Effector memory CD8-positive, alpha-beta T cell (primary cell): ENCODE measurements at places on chromosomes 3 and 15.

GRCh38 chr15:93080451-93080850 is 8.6 kb downstream of the RGMA start:
- DNase-seq = no peak

- no peak for DNase-seq
Observed at GRCh38 chr3:195212749-195213375, 58.1 kb downstream of the XXYLT1 start.

DNA sequence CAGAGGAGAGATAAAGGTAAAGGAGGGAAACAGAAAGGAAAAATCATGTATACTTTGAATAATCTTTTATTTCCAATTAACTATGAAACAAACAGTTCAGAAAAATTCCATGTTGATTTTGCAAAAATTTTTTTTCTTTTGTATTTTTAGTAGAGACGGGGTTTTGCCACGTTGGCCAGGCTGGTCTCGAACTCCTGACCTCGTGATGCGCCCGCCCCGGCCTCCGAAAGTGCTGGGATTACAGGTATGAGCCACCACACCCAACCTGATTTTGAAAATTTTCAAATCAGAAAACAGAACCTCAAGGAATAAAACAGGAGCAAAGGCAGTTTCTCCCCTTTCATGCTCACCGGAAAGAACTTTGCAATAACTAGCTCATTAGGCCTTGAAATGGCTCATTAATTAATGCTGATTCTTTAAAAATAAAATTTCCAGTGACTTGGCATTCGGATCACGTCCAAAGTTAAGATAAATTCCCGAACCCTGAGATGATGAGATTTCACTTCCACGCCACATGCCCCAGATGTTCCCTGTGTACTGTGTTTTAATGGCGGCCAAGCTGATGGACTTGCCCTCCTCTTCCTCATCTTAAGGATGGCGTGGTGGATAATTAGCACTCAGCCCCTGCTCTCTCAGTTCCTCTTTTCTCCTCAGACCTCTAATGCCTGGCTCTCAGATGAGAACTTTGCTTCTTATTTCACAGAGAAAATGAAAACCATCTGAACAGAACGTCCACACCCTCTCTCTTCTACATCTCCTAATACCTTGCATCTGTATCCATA is 10.8 kb downstream of the BCL2L10 start:
- no peak for DNase-seq

GRCh38 chr3:193400304-193400703 is 21.8 kb upstream of the ATP13A5 start:
- DNase-seq = no peak

DNA sequence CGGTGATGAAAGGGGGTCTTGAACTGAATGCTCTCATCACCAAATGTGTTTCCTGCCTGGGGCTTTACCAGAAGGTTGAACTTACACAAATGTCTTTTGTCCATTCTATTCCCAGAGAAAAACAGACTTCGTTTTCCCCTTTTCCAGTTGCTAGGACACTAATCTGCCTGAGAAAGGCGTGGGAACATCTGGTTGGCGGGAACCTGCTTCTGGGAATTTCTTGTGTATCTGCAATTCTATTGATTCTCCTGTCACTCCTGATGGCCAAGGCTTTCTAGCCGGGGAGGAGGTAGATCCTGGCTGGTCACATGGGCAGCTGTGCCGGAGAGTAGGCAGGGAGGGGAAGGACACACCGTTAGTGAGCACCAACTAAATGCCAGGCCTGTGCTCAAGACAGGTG is 31.1 kb upstream of the CCDC174 start:
- DNase-seq = no peak

DNA sequence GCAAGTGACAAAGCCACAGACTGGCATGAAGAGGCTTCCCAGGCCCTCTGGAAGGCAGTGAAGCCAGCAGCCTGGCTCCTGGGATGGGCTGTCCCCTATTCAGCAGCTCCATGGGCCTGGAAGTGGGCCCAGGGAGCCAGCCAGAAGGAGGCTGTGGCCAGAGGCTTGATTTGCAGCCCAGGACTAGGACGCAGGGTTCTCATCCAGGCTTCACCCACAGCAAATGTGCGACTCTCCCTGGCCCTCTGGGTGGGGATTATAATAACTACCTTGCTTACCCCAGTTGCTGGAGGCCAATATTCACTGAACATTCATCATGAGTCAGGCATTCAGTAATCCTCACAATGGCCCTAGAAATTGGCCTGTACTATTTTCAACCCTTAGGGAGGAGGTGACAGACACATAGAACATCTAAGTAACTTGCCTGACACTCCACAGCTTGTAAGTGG is 24.6 kb upstream of the SRP14 start:
- DNase-seq = no peak

- DNase-seq = no peak
Observed at GRCh38 chr15:89165677-89166076, 55.7 kb downstream of the RLBP1 start.

DNA sequence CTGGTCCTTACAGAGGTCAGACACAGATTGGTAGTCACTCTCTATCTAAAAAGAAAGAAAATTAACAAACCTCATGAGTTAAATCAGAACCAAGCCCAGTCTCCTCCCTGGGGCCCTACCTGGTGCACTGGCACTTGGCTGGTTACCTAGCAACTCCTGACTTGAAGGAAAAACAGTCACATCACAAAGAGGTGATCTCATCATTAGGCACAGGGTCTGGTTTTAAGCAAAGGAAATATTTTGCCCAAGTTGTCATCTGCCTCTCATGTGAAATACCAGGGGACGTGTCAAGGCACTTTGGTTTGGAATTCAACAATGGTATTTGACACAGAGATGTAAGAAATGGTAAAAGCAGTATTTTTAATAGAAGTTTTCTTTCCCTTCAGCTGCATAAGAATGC is 47.7 kb upstream of the FMN1 start:
- no peak for DNase-seq

- no peak for DNase-seq
Observed at GRCh38 chr3:58434990-58435389, 1.4 kb upstream of the PDHB start.

DNA sequence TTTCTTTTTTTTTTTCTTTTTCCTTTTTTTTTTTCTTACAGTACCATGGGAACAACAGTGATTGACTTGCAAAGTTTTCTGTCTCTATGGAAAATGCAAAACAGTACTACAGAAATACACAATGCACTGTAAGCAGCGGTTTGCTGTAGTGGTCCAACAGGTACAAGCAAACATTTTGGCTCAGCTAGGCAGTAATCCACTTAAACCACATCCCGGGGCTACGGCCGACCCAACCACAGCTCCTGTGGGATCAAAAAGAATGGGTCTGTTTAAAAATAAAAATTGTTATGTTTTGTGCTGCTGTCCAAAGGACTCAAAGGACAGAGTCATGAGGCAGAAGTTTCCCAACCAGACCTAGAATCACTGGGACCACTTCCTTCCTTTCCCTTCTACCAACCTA is 667.1 kb upstream of the ADAMTS9 start:
- DNase-seq = no peak
